Mammary microvascular endothelial cell (primary cell): ENCODE measurements at places on chromosomes 7 and 10. TPM values are rescaled to one million over a fixed set of nuclear protein-coding genes. Genes with fewer than 3 reads are reported as not detected.

Gene ITIH2
- not detected in 2 replicates for total RNA-seq

Gene DDC
- not detected in 2 replicates for total RNA-seq

Gene HOXA9
- 16.2 and 24.6 TPM in 2 replicates for total RNA-seq

Gene C10orf62
- total RNA-seq, result not detected in 2 replicates

Gene RBP3
- not detected in 2 replicates for total RNA-seq

Gene DPP6
- not detected in 2 replicates for total RNA-seq

Gene CNPY1
- not detected in 2 replicates for total RNA-seq

Gene OR13A1
- not detected in 2 replicates for total RNA-seq

Gene CFAP58
- 0.39 and 0.67 TPM in 2 replicates for total RNA-seq

Gene KLHL7
- 23.8 and 26.2 TPM in 2 replicates for total RNA-seq

Gene MRLN
- total RNA-seq, result not detected in 2 replicates

Gene PTN
- 0.07 TPM in 1 of 2 replicates, not detected in the other for total RNA-seq

Gene RBP4
- total RNA-seq, result not detected in 2 replicates

Gene EBLN1
- not detected in 2 replicates for total RNA-seq

Gene OPALIN
- total RNA-seq, result not detected in 2 replicates

Gene GJD4
- not detected in 2 replicates for total RNA-seq

Gene IL2RA
- not detected in 2 replicates for total RNA-seq

Gene GIMAP8
- 16.7 and 18.3 TPM in 2 replicates for total RNA-seq

Gene TMEM254
- 7.1 and 13.0 TPM in 2 replicates for total RNA-seq

Gene CDC14C
- total RNA-seq, result not detected in 2 replicates

Gene FAM25C
- not detected in 2 replicates for total RNA-seq

Gene ZNF488
- total RNA-seq, result 0.07 and 0.15 TPM in 2 replicates

Gene SPDYE2
- not detected in 2 replicates for total RNA-seq

Gene OR9A2
- not detected in 2 replicates for total RNA-seq

Gene MKI67
- 44.1 and 52.9 TPM in 2 replicates for total RNA-seq

Gene CASD1
- total RNA-seq, result 7.3 and 7.6 TPM in 2 replicates

Gene GLI3
- 2.7 and 3.8 TPM in 2 replicates for total RNA-seq

Gene PIK3AP1
- total RNA-seq, result not detected in 2 replicates

Gene RELN
- 25.9 and 27.9 TPM in 2 replicates for total RNA-seq

Gene WDFY4
- total RNA-seq, result 2.6 and 3.5 TPM in 2 replicates

Gene TMEM184A
- total RNA-seq, result 0.07 and 0.25 TPM in 2 replicates

Gene FBXL15
- 10.4 and 12.7 TPM in 2 replicates for total RNA-seq

Gene TOMM7
- 85.7 and 106 TPM in 2 replicates for total RNA-seq

Gene CSGALNACT2
- total RNA-seq, result 12.9 and 14.9 TPM in 2 replicates

Gene PPP1R3A
- total RNA-seq, result not detected in 2 replicates

Gene SKIDA1
- 0.47 and 0.69 TPM in 2 replicates for total RNA-seq

Gene TEX36
- total RNA-seq, result not detected in 2 replicates

Gene RSPH10B2
- 0.05 TPM in 1 of 2 replicates, not detected in the other for total RNA-seq

Gene DRGX
- not detected in 2 replicates for total RNA-seq

Gene SFTPA1
- total RNA-seq, result not detected in 2 replicates

Gene FGL2
- total RNA-seq, result 0.25 TPM in 1 of 2 replicates, not detected in the other

Gene ZNF727
- 0.07 TPM in 1 of 2 replicates, not detected in the other for total RNA-seq

Gene LIPM
- total RNA-seq, result not detected in 2 replicates

Gene PHYHIPL
- total RNA-seq, result not detected in 2 replicates

Gene TRIM73
- total RNA-seq, result 0.05 TPM in 1 of 2 replicates, not detected in the other

Gene AKR1C8
- not detected in 2 replicates for total RNA-seq
